ENCODE measurements at places on chromosomes 11 and 22.
A peak's percentile ranks its signal among the peaks of the same experiment; 100 is the strongest.

DNA sequence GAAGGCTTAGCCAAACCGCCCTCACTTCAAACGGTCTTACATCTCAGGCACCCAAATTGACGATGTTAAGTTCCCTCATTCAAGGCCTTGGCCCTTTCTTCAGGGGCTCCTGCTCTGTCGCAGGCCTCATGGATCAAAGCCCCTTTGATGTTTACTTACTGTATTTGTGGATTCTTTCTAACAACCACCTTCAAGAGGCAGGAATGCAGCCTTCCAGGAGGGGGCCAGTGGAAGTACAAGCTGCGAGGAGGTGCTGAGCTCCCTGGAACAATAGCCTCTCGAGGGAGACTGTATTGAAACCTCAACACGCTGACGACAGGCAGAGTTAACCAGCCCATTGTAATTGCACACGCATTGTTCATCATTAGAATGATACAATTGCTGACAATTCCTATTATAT, 209.1 kb downstream of the ST3GAL4 start:
- no peak for DNase-seq

GRCh38 chr22:25774575-25775026, 32.6 kb downstream of the MYO18B start:
- peak; percentile 12 for DNase-seq

- no peak for DNase-seq
Measured at GRCh38 chr11:108037636-108038035, 28.9 kb downstream of the CUL5 start.

DNA sequence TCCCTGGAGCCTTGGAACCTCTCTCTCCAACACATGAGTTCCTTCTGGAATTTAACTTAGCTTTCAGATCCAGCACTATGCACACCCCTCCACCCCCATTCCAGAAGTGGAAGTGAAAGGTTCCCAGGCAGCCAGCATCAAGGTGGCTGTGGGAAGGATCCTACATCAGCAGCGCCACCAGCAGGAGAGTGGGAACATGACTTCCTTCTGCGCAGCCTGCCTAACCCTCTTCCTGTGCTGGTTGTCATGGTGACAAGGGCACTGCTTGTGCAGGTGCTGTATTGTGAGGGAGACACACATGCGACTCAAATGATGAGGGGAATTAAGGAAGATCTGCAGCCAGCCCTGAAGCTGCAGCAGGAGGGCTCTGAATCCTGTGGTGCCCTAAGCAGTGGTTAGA, 904.5 kb upstream of the API5 start:
- DNase-seq = peak; percentile 14

DNA sequence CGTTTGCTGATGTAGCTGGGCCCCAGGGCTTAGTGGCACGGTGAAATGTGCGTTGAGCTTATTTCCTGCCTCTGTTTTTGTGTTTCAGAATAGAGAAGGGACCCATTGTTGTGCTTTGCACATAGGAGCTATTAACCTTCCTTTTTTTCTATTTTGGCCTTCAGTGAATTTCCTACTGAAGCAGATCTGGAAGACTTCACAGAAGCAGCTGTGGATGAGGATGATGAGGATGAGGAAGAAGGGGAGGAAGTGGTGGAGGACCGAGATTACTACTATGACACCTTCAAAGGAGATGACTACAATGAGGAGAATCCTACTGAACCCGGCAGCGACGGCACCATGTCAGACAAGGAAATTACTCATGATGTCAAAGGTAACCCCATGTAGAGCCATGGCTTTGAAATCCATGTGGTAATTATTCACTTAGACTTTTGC, 37.4 kb upstream of the ST14 start:
- DNase-seq = no peak

GRCh38 chr11:120273432-120273831, 33.5 kb downstream of the POU2F3 start:
- DNase-seq = no peak

DNA sequence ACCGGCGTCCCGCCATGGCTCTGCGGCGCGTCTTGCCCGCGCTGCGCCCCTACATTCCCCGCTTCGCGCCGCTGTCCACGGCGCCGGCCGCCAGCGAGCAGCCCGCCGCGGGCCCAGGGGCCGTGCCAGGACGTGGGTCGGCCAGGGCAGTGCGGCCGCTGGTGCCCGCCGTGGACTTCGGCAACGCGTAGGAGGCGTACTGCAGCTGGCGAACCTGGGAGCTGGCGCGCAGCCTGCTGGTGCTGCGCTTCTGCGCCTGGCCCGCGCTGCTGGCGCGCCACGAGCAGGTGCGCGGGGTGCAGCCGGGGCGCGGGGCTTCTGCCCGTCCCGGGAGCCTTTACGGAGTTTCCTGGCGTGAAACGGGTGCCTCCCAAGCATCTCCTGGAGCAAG, 20.1 kb downstream of the DGCR6L start:
- DNase-seq = peak; percentile 43

GRCh38 chr11:58844361-58845005, at the start of gene GLYATL2:
Gene GLYATL2 (minus strand): TSS chr11:58844704. CDS start chr11:58839612, 5,092 bp downstream.
- DNase-seq = no peak

- no peak for DNase-seq
Measured at GRCh38 chr11:104127828-104128227, 36.1 kb downstream of the PDGFD start.

- DNase-seq = no peak
Measured at GRCh38 chr11:61853698-61854169, 25.6 kb downstream of the FADS2 start.

DNA sequence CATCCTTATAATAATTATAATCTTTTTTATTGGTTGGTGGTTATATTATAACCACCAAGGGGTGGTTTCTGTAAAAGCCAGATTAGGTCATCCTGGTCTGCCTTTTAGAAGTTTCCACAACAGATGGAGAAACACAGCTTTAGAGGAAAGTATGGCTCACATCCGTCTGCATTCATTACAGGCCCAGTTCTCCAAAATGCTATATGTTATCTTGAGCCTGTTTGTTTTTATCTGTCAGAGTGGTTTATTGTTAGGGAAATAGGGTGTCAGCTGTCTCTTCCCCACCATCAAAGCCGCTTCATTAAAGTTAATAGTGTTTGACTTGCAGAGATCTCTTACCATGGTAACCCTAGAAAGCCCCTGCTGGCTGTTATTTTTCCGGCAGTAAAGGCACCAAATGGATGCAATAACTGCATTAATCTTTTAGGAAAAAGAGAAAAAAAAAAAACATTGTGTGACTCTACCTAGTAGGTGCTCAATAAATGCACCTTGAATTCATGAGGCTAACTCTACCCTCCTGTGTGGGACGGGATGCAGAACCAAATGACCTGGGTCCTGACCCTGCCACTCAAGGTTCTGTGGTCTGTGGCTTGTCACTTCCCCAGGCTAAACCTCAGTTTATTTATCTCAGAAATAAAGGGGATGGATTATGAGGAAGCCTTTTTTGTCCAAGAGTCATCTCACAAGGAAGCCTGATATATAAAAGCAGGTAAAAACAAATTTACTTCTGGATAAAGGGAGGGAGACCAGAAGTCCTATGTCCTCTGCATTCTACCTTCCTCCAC, 118.3 kb downstream of the WT1 start:
- no peak for DNase-seq

DNA sequence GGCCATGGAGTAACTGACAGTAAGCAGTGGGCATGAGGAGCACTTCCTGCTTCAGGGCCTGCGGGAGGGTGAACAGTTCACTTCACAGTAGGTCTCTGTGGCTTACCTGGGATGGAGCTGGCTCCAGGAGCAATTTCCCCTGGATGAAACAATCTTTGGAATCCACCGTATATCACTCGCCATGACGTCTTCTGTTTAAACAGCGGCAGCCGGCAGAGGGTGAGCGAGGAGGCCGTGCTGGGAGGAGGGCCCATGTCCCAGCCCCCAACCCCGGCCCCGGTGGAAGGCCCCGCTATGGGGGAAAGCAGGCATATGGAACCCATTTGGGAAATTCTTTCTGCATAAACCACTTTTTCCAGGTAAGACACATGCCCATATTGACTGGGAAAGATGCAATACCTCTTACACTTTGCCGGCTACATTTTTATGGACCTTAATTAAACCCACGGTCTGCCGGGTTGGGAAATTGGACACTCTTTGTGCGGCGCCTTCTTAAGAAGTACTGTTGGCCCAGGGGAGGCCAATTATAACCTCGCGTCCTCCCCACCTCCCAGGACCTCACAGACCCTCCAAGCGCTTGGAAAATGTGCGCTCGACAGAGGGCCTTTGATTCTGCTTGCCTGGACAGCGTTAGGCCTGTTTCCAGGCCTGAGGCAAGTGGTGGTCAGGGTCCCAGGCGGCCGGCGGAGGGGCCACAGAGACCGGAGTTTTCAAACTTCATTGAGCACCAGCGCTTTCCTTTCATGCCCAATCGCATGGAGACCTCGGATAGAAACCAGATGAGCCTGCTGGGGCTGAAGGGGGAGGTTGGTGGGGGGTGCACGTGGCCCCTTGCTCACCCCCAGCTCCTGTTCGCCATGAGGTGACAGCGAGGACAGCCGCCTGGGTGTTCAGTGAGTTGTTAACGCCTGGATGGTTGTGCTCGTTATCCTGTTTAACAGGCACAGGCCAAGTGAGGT, 40.4 kb downstream of the SMIM38 start:
- DNase-seq = no peak

DNA sequence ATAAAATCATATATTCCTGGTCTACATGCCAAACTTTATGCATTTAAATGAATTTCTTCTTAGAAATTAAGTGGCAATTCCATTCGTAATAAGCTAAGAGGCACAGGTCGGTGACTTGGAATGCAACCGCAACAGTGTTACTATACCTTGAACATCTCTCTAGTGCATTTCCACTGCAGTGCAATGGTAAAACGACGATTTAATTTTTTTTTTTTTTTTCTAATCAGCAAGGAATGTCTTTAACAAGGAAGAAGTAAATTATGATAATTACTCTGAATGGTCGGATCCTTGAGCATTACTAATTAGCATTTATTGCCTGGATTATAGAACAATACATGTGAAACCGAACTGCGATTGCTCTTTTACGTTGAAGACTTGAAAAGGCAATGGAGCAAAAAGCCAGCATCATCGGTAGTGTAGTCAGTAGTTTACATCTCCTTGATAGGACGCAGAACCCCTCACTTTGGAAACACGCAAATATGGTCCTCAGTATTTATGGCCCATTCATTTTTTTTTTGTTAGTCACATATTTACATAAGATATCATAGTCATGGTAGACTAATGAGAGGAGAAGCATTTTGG, 20.2 kb downstream of the BLID start:
- peak; percentile 70 for DNase-seq

DNA sequence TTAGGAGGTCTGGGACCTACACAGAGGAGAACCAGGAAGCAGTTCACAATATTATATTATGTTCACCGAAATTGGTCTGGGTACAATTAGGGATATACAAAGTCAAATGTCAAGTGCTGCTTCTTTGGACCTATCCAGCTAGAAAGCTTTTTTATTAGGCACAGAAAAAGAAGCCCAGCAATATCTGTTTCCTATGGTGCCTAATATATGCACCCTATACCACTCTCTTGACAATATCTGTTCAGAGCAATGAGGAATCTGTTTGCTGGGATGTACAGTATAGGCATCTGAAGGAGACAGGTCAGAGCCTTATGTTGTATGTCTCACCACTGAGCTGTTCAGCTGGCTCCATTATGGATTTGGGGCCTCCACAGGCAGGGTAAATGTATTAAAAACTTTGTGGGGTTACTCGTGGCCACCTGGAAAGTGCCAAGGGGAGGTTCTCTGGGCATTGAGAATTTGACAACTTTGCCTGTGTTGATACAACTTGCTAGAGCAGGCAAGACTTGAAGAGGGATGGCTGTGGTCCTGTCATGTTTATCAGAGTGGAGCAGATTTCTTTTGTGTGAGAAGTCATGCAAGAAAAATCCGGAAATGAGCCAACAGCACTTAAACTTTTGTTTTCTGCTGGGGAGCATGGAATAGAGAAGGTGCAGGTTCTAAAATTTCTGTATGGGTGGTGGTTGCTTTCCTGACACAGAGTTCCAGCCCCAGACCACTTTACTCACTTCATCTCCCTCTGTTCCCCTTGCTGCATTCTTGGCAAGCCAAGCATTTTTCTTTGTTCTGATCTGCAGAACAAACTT, 10.1 kb downstream of the STIM1 start:
- no peak for DNase-seq

DNA sequence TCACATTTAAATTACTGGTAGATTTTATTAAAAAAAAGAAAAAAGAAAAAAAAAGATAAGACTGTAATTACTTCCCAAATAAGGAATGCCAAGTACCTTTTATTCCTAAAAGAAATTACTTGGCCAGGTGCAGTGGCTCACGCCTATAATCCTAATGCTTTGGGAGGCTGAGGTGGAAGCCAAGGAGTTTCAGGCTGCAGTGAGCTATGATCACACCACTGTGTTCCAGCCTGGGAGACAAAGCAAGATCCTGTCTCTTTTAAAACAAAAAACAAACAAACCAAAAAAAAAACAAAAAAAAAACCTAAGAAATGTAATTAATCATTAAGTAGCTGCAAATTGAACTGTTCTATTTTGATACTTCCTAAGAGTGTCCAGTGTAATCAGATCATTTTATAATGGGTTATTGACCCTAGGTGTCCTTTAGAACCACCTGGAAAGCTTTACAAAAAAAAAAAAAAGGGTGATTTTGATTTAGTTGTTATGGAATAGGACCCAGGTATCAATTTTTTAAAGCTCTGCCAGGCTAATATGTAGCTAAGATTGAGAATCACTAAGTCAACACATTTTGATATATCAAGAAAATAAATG, 10.8 kb downstream of the LIN7C start:
- DNase-seq = no peak

- no peak for DNase-seq
Measured at GRCh38 chr22:27270818-27271510, 530.6 kb downstream of the MN1 start.

DNA sequence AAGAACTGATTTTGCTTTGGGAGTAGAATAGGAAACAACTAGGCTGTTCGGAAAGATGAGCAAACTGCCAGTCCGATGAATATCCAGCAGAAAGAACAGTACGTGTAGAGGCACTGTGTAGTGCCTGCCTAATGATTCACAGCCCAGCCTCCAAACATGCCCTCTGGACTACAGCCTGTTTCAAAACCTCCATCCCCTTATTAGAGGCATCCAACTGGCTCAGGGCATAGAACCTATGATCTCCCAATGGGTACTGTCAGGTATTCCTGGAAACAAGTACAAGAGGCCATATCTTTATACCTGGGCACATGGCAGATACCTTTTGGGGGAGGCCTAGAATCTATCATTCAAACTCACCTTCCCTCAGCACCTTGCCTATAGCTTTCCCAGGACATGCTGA, 4.9 kb downstream of the RRP8 start:
- DNase-seq = no peak

GRCh38 chr11:79668575-79668974, 227.7 kb upstream of the TENM4 start:
- DNase-seq = no peak

DNA sequence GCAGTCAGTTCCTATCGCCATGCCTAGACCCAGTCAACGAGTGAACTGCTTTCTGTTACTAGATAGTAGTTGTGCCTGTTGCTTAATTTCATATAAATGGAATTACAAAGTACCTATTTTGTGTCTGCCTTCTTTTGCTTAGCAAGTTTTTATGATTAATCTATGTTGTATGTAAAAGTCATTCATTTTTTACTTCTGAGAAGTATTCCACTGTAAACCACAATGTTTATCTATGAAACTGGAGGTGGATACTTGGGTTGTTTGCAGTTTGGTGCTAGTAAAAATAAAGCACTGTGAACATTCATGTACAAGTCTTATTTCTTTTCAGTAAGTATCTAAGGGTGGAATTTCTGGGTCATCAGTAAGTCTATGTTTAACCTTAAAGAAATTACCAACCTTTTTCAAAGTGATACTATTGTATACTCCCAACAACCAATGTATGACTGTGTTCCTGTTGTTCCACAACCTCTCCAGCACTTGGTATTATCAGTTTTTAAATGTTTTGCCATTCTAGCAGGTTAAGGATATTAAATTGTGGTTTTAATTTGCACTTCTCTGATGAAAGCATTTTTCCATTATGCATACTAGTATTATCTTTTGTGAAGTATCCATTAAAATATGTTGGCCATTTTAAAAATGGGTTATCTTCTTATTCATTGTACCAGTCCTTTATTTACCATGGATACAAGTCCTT, 68.2 kb downstream of the DNAJC24 start:
- DNase-seq = no peak
